Fibroblast of the aortic adventitia (primary cell): ENCODE measurements at places on chromosomes 5 and 9. TPM values are rescaled to one million over a fixed set of nuclear protein-coding genes. Genes with fewer than 3 reads are reported as not detected.

C5 gene
- total RNA-seq, result 2.9 and 13.8 TPM in 2 replicates

GABRA6 gene
- total RNA-seq, result not detected in 2 replicates

CARD9 gene
- 1.1 and 1.4 TPM in 2 replicates for total RNA-seq

SLC1A3 gene
- 3.7 and 4.1 TPM in 2 replicates for total RNA-seq

CXCL14 gene
- 0.18 and 0.33 TPM in 2 replicates for total RNA-seq

C9 gene
- not detected in 2 replicates for total RNA-seq

ADAMTSL1 gene
- 41.8 and 179 TPM in 2 replicates for total RNA-seq
